ENCODE measurements at places on chromosomes 16 and 17.

- peak; percentile 30 for DNase-seq
Observed at GRCh38 chr16:87918866-87919680, 17.3 kb downstream of the CA5A start.

DNA sequence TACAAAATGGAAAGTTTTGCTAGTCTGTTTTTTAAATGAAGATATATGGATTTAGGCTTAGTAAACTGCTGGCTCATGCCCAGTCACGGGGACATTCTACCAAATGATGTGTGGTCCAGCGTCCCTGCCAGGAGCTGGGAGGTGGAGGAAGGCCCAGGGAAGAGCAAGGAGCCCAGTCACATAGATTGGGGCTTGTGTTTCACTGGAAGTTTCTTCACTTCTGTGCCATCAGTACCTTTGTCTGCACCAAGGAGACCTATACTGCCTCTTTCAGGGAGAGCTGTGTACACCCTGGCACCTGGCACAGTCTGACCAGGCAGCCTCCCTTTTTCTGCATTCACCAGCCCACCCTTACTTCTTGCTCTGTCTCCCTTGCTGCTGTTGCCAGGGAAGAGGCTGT is 32.6 kb upstream of the ERN1 start:
- DNase-seq: no peak

GRCh38 chr16:19284207-19284606 is 1.3 kb upstream of the CLEC19A start:
- DNase-seq: peak; percentile 12

DNA sequence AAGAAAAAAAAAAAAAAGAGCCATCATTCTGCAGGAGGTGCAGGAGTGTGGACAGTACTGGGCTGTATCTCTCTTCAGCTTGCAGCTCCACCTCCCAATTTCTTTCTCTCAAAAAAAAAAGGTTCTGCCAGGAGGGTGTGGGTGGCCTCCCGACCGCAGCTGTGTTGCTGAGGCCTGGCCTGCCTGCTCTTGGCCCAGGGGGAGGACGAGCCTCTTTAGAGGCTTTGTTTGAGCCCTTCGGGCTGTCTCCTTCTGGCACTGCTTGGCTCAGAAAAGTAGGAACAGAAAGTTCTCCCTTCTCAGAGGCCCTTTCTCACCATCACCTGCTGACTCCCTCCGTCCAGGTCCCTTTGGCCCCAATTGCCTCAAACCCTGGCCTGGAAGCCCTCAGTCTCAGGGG is 22.2 kb upstream of the C17orf107 start:
- DNase-seq: peak; percentile 25

DNA sequence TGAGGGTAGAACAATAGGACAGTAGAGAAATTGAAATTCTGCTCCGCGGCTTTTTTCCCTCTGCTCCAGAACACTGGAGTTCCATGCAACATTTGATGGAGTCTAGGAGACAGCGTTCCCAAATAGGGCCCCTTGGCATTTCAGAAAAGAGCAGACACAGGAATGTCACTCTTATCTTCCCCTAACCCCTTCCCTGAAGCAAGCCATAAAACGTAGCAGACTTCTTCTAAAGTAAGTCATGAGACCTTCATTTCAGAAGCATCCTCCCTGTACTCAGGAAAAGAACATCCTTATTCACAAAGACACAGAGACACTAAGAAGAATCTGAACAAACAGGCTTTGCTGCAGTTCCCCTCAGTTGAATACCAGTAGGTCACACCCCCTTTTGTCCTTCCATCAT is 296.1 kb upstream of the SOX9 start:
- no peak for DNase-seq

GRCh38 chr16:60230666-60231065 is 1496.5 kb upstream of the GOT2 start:
- no peak for DNase-seq

DNA sequence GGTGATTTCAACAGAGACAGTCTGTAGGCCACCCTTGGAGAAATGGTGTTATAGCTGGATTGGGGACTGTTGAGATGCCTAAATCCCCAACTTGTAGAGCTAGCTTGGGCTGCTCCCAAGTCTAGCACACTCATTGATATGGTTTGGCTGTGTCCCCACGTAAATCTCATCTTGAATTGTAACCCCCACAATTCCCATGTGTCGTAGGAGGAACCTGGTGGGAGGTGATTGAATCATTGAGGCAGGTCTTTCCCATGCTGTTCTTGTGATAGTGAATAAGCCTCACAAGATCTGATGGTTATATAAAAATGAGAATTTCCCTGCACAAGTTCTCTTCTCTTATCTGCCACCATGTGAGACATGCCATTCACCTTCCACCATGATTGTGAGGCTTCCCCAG is 536.0 kb downstream of the CDH13 start:
- no peak for DNase-seq

DNA sequence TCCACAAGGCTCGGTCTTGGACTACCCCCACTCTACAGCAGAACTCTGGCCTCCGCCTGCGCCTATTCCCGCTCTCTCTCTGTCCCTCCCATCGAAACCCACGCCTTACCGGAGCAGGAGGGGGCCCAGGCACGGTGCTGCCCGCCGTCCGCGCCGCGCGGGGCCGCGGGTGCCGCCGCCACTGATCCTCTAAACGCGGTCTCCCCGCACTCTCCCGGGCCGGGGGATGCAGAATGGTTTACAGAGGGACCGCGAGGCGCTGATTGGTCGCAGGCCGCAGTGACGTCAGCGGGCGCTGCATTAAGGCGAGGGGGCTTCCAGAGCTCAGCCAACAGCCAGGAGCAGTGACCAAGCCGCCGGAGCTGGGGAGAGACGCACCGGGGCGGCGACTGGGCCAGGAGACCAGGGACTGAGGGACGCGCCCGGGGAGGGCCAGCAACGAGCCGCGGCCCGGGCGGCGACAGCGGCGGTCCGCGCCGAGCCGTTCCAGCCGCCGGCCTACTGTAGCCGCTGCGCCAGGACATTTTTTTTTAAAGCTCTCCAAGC is 747 bp upstream of the LHX1 start:
- DNase-seq: peak; percentile 39

DNA sequence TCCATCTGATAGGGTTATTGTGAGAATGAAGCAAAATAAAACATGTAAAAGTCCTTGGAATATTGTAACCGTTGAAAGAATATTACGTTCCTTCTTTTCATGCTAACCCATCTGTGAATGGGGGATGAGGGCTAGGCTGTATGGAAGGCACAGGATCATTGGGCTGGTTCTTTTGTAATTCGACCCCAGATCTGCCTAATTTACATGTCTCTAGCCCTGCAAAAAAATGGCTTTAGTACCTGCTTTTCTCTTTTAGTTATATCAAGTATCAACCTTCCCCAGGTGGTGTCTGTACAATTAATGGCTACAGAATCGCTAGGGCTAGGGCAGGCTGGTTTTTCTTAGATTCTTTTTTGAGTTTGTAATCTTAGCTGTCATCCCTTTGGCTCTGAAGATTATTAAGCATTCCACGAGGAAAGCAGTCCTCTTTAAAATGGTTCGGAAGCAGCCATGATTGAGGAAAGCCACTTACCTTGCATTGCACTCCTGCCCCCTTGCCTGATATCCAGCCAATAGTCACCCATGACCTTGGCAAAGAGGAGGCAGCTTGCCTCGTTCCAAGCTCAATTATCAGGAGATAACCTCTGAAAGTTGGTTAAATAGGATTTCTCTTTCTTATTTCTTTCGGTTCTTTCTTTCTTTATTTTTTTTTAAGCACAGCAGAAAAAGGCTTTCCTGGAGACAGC is 153.9 kb upstream of the ZKSCAN2 start:
- no peak for DNase-seq

GRCh38 chr17:48609759-48610281 is 997 bp downstream of the HOXB7 start:
- DNase-seq: no peak

- no peak for DNase-seq
Observed at GRCh38 chr16:54594601-54595391, 308.2 kb upstream of the IRX3 start.

GRCh38 chr17:2796164-2797125 is at the start of gene RAP1GAP2:
Gene RAP1GAP2, plus strand, starts transcription at chr17:2796438. Its CDS starts 90 bp downstream, at chr17:2796528.
- DNase-seq: no peak

DNA sequence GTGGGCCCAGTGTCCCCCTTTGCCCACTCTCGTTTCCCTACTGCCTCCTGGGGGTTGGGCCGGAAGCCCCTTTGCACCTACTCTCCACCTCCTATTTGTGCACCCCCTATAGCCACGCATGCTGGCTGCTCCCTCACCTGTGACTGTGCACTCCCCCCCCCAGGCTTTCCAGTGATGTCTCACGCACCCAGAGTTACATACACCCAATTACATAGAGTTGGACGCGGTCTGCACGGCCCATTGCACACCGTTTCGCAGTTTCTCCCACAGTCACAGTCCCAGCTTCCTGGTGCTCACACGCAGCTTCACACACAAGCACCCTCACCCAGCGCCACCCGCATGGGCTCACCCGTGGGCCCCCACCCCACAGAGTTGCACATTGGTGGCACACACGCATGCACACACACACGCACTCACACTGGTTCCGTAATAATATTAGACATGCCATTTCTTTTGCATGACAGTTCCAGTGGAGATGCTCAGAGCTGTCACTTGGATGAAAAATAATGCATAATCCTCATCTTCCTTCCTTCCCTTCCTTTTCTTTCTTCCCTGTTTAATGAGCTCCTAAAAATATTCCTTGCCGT is 21.5 kb upstream of the C1QL1 start:
- no peak for DNase-seq

- DNase-seq: peak; percentile 53
Observed at GRCh38 chr17:21457051-21458026, 81.2 kb downstream of the KCNJ12 start.

GRCh38 chr17:39622380-39623006 is 4.3 kb upstream of the PPP1R1B start:
- no peak for DNase-seq

DNA sequence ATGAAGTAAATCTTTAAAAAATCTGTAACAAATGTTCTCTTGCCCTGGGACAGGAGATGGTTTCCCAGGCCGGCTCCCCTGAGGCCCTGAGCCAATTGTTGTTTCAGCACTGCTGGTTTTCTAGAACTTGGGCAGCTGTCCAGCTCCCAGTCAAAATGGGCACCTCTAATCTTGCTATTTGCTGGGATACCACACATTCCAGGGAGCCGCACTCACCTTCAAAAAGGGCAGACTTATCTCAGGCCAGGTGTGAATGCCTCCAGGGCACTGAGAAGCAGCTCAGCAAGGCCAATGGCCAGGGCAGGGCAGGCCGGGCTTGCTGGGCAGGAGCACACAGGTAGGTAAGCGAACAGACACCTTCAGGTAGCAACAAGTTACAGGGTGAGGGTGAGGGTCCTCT is 24.4 kb downstream of the TRIM16 start:
- DNase-seq: no peak

DNA sequence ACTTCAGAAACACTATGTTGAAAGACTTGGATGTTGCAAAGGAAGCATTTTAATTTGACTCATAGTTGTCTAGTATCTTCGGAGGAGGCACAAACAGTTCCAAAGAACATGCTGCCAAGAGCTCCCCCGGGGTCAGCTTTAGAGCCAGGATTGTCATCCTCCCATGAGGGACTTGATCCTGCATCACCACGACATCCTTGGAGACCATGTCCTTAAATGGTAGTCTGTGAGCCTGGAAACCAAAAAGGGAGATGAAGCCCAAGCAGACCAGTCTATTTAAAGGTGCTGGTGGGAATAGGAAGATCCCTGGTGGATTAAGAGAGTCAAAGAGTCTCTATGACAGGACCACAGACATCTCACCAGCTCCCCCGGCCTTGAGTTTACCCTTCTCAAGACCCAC is 33.3 kb upstream of the DYNLRB2 start:
- DNase-seq: no peak

- no peak for DNase-seq
Observed at GRCh38 chr17:36949461-36949927, 740 bp downstream of the AATF start.

DNA sequence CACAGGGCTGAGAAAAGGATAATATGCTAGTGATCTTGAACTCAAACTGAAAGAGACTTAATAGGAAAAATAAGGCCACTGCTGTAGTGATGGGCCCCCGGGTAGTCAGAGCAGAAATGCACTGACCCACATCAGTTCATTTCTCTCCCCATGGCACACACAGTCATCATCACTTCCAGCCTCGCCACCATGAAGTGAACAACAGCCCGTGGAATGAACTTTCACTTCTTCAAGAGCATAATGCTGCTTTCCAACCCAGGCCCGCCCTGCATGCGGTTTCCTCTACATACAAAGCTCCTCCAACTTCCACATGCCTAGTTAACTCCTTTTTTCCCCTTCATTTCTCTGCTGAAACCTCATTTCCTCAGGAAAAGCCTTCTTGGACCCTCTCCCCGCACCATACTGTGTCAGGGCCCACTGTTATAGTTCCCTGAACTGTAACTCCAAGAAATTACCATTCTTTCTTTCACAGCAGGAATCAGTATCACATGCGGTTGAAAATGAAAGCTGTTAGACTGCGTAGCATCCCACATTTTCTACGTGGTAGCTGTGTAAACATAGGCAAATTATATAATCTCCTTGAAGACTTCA is 65.8 kb upstream of the SMIM36 start:
- no peak for DNase-seq

DNA sequence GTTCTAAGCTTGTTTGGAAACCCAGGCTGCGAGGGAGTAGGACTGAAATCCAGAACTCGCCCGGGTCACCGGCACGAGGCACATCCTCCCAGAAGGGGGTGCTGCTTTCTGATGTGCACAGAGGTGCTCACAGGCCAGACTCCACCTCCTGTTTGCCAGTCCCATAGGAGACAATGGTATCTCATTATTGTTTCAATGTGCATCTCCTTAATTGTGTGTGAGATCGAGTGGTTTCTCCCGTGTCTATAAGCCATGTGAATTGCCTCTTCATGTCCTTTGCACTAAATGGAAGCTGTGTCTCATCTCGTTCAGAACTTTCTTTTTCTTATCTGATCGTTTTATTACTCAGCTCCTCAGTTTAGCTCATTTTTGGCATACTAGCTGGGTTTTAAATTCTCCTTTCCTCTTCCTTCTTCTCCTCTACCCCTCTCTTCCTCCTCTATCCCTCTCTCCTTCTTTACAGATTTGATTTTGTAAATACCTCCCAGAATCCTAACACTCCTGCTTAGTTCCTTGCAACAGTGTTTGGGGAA is 32.1 kb upstream of the PRKCB start:
- no peak for DNase-seq

DNA sequence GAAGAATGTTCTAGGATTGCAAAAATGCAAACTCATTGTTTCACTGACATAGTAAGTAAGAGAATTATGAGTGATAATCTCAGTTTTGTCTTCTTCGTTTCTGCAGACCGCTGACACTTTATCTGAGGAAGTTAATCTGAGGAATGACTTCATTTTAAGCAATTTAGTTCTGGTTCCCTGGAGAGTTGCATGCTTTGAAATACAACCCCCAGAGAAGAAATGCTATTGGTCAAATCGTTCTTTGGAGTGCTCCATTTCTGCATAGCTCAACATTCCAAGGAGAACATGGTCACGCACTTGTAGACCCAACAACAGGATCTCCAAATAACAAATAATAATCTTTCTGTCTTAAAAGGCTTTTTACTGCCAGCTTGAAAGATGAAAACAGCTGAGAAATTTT is 427.1 kb downstream of the GRIN2A start:
- DNase-seq: no peak

Measured in hypothalamus (tissue), 51 donors.